Liver (tissue), 10 donors: ENCODE measurements at places on chromosomes 4 and X. TPM values are rescaled to one million over a fixed set of nuclear protein-coding genes. Genes with fewer than 3 reads are reported as not detected.

- DNase-seq = no peak
Observed at GRCh38 chr4:71004281-71004851, 10.9 kb downstream of the DCK start.

DNA sequence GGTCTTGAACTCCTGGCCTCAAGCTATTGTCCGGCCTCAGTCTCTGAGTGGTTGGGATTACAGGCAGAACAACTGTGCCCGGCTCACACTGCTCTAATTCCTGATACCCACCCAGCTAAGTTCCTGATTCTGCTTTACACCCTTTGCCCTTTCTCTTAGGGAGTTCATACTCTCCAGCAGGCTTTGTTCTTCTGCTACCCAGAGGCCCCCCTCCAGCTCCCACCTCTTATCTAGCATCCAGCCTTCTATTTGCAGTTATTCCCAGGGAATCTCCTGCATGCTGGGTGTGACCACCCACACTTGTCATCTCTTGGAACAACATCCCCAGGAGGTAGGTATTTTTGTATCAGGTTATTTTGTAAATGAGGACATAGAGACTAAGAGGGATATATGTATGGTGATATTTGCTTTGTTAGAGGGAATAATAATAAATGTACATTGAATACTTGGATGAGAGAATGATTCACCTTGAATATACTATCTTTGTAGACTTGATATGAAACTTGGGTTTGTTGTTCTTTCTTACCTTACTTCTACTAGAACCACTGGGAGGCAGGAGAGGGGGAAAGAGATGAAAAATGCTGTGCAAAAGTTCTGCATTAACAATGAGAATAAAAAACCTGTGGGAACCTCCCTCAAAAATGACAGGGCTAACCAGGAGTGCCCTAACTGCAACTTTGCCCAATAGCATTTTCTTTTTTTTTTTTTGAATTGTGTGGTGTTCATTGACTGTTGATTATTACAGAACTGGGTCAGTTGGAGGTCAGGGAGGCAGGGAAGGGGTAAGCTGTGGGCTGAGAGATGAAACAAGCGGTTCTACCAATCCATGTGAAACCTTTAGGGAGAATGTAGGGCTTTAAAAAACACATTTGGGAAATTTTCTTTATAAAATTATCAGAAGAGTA lies 157.4 kb downstream of the SPRY1 start:
- DNase-seq = no peak

DNA sequence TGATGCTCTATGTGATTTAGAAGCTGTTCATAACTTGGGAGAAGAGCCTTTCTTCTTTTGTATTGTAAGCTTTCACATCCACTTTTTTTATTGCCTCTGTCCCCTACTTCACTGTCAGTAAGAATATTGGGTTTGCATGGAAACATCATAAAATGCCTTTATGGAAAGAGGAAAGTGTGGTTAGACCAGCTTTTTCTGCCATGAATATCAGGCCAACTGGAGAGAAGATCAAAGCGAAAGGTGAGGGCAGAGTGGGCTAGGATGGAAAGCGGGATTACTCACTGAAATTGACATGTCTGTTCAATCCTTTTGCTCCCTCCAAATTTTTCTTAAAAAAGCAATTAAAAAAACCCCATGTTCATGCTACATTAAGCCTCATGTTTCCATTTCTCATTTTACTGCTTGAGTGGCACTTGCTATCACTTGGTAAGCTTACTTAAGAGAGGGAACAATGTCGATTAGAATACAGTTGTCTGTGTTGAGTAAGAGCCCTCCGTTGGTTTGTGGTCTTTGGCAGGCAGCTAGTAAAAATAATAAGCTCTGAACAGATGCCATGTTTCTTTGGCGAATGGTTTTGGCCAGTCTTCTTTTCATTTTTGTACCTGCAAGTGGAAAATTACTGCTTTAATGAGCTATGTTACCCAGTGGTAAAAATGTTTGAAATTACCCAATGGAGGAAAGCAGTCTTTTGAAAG lies 35.9 kb downstream of the SUPT20HL1 start:
- no peak for DNase-seq

- no peak for DNase-seq
Observed at GRCh38 chr4:184937030-184937710, 81.1 kb upstream of the HELT start.

Gene SSR4
- 150 TPM for total RNA-seq

Gene NHSL2
- 1.3 TPM for total RNA-seq

Gene GLA
- 16.3 TPM for total RNA-seq

Gene TMPRSS11D
- total RNA-seq = not detected

Gene NLGN4X
- 2.8 TPM for total RNA-seq

Gene FAM114A1
- 22.1 TPM for total RNA-seq

Gene PHKA1
- 5.5 TPM for total RNA-seq
